ENCODE measurements at places on chromosomes 12 and 14. TPM values are rescaled to one million over a fixed set of nuclear protein-coding genes. Genes with fewer than 3 reads are reported as not detected.

GRCh38 chr12:108840605-108841332, 16.6 kb downstream of the SSH1 start:
- H3K4me1 ChIP-seq: peaks cover 33% of the 10 kb centered on the region
- H3K36me3 ChIP-seq: no peaks in the 10 kb centered on the region
- no peak for DNase-seq
- H3K27me3 ChIP-seq: no peaks in the 10 kb centered on the region
- H3K4me3 ChIP-seq: no peak overlapping the region
- peak overlapping the region; percentile 84 for H3K27ac ChIP-seq

DNA sequence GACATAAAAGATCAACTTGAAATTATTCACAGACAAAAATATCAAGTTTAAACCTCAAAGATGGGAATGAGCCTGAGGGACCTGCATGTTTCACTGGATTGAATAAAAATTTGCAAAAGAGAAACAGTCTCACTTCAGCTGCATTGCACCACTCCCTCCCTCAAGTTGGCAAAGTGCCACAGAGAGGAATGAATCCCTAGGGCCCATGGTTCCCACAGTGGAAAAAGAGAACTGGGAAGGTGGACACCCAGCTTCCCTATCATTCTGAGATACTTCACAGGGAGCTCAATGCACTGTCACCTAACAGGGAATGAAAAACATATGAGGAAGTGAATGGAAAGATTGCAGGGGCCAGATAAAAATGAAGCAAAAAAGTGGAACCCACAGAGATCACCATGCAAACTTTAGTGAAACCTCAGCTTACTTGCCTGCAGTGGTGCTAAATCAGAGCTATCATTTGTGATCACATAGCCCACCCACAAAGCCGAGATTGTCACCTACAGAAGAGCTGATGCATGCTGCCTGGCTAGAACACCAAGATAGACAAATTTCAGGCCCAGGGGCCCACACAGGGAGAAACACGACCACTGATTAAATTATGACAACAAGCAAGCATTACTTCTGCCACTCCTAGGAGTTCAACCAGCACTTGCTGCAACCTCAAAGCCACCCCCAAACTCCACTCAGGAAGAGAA, 911.3 kb downstream of the LRFN5 start:
- no peak for DNase-seq
- no peak overlapping the region for H3K27ac ChIP-seq
- H3K4me3 ChIP-seq: no peak overlapping the region
- no peaks in the 10 kb centered on the region for H3K4me1 ChIP-seq
- no peaks in the 10 kb centered on the region for H3K27me3 ChIP-seq

The PMCH gene
- not detected for polyA plus RNA-seq

DNA sequence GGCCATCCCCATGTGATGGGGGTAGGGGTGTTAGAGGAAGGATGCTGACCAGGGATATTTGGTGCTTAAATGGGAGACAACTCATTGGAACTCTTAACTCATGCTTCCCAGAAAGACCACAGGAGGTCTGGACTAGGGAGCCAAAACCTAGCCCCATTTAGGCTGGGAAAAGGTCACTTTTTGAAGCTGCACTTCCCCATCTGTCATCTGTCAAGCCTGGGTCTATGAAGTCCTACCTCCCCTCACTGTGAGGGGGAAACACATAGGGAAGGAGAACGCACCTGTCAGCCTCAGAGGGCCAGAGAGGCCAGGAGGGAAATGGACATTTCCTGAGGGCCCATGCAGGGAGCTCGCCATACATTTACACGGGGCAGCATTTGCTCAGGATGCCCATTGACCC, 321.0 kb downstream of the BCL11B start:
- no peak for DNase-seq
- H3K27ac ChIP-seq: no peak overlapping the region
- H3K27me3 ChIP-seq: no peaks in the 10 kb centered on the region
- H3K36me3 ChIP-seq: no peaks in the 10 kb centered on the region
- no peaks in the 10 kb centered on the region for H3K4me1 ChIP-seq

- peak; percentile 39 for DNase-seq
- H3K4me1 ChIP-seq: peaks cover 39% of the 10 kb centered on the region
- H3K27me3 ChIP-seq: no peaks in the 10 kb centered on the region
- H3K36me3 ChIP-seq: no peaks in the 10 kb centered on the region
- peak overlapping the region; percentile 82 for H3K27ac ChIP-seq
- no peak overlapping the region for H3K4me3 ChIP-seq
Measured at GRCh38 chr14:90697132-90697531, 119.1 kb downstream of the TTC7B start.

The CLEC4A gene
- polyA plus RNA-seq: 2.2 TPM

- H3K36me3 ChIP-seq: peaks cover 73% of the 10 kb centered on the region
- no peak overlapping the region for H3K27ac ChIP-seq
- no peak overlapping the region for H3K4me3 ChIP-seq
- no peak for DNase-seq
- no peaks in the 10 kb centered on the region for H3K4me1 ChIP-seq
- H3K27me3 ChIP-seq: no peaks in the 10 kb centered on the region
Measured at GRCh38 chr12:113003636-113004035, 25.3 kb downstream of the OAS2 start.

DNA sequence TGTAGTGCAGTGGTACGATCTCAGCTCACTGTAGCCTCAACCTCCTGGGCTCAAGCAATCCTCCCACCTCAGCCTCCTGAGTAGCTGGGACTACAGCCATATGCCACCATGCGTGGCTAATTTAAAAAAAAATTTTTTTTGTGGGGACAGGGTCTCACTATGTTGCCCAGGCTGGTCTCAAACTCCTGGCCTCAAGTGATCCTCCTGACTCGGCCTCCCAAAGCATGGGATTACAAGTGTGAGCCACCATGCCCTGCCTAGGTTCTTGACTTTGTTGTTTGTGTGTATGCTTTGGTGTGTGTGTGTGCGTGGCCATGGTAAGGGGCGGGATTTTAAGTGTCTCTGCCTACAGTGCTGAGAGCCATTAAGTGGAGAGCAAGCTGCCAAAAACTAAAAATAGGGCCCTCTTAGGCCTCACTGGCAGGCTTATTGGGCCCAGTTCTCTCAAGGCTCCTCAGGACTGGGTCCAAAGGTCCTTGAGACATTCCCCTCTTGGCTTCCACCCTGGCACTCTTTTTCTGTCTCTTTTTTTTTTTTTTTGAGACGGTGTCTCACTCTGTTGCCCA, 5.1 kb downstream of the COX14 start:
- DNase-seq: no peak
- H3K27ac ChIP-seq: no peak overlapping the region
- no peak overlapping the region for H3K4me3 ChIP-seq
- H3K4me1 ChIP-seq: peaks cover 57% of the 10 kb centered on the region
- H3K36me3 ChIP-seq: peaks cover 59% of the 10 kb centered on the region

The NRXN3 gene
- polyA plus RNA-seq: 0.31 TPM

GRCh38 chr12:47190905-47191304, 111.1 kb upstream of the AMIGO2 start:
- H3K27ac ChIP-seq: no peak overlapping the region
- H3K27me3 ChIP-seq: no peaks in the 10 kb centered on the region
- H3K36me3 ChIP-seq: no peaks in the 10 kb centered on the region
- no peak for DNase-seq

The TAS2R46 gene
- not detected for polyA plus RNA-seq

GRCh38 chr14:53368711-53369201, 215.6 kb upstream of the DDHD1 start:
- no peaks in the 10 kb centered on the region for H3K27me3 ChIP-seq
- peak overlapping the region; percentile 30 for H3K27ac ChIP-seq
- H3K4me3 ChIP-seq: no peak overlapping the region

DNA sequence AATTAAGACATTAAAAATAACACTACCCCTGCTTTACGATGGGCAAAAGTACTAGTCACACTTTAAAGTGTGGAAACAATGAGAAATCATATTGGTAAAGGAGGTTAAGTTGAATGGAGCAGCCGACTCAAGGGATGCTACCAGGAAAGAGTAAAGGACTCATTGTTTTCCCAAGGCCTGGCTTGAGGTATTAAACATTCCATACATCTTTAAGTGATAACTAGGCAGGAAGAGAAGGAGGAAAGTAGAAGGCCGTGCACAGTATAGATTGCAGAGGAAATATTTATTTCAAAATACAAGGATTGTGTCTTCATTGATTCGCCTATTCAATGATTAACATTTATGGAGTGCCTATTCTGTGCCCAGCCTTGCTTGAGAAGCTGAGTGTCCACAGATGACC, 20.6 kb upstream of the YARS2 start:
- no peaks in the 10 kb centered on the region for H3K27me3 ChIP-seq
- H3K4me1 ChIP-seq: no peaks in the 10 kb centered on the region
- H3K36me3 ChIP-seq: no peaks in the 10 kb centered on the region
- DNase-seq: no peak
- H3K4me3 ChIP-seq: no peak overlapping the region

- H3K27me3 ChIP-seq: peaks cover 29% of the 10 kb centered on the region
- DNase-seq: peak; percentile 44
- H3K36me3 ChIP-seq: no peaks in the 10 kb centered on the region
- no peak overlapping the region for H3K27ac ChIP-seq
- H3K4me1 ChIP-seq: peaks cover 23% of the 10 kb centered on the region
- peak overlapping the region; percentile 72 for H3K4me3 ChIP-seq
Measured at GRCh38 chr14:30874999-30875787, 834 bp downstream of the COCH start.

- peak overlapping the region; percentile 55 for H3K4me3 ChIP-seq
- DNase-seq: peak; percentile 55
- H3K36me3 ChIP-seq: no peaks in the 10 kb centered on the region
- peaks cover 19% of the 10 kb centered on the region for H3K4me1 ChIP-seq
- peaks cover 20% of the 10 kb centered on the region for H3K27me3 ChIP-seq
Measured at GRCh38 chr12:27968972-27969623, 3.4 kb downstream of the PTHLH start.

GRCh38 chr14:24870949-24871701, 178.8 kb downstream of the STXBP6 start:
- no peak overlapping the region for H3K4me3 ChIP-seq
- no peak for DNase-seq
- no peak overlapping the region for H3K27ac ChIP-seq
- no peaks in the 10 kb centered on the region for H3K27me3 ChIP-seq

The SMCO2 gene
- not detected for polyA plus RNA-seq

DNA sequence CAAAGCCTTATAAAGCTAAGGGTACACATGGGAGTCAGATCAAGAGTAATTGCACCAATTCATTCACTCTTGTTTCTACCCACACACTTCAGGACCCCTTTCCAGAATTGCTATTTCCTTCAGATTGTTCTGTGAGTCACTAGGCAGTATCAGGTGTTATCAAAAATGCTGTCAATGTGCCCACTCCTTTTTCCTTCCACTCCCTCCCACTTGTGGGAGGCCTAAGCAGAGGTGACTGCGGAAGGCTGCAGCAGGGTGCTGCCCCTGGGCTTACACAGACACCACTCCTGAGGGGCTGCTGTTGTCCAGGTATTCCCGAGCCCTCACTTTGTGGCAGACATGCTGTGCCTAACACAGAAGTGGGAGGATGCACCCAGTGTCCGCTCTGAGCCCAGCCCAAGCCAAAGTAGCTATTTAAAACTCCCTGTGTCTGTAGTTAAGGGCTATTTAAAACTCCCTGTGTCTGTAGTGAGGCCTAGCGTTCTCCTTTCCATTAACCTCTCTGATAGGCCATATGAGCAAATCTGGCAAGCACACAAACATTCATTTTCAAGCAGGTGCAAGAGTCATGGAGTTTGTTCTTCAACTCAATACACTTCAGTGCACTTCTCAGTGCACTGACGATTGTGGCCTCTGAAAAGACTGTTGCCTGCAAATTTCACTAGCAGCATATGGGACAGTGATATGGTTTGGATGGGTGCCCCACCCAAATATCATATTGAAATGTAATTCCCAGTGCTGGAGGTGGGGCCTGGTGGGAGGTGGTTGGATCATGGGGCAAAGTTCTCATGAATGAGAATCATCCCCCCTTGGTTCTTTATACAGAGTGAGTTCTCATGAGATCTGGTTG, 117.8 kb downstream of the PHLDA1 start:
- H3K36me3 ChIP-seq: no peaks in the 10 kb centered on the region
- no peak overlapping the region for H3K4me3 ChIP-seq
- H3K4me1 ChIP-seq: peaks cover 11% of the 10 kb centered on the region

- peaks cover 21% of the 10 kb centered on the region for H3K36me3 ChIP-seq
- peak overlapping the region; percentile 84 for H3K27ac ChIP-seq
- peak overlapping the region; percentile 97 for H3K4me3 ChIP-seq
Measured at GRCh38 chr12:48156652-48157017, 680 bp downstream of the ASB8 start.

GRCh38 chr12:52121824-52122539, 42.5 kb downstream of the SMIM41 start:
- H3K4me3 ChIP-seq: no peak overlapping the region
- no peaks in the 10 kb centered on the region for H3K36me3 ChIP-seq
- H3K4me1 ChIP-seq: peaks cover 40% of the 10 kb centered on the region
- no peak overlapping the region for H3K27ac ChIP-seq

The SPATA7 gene
- 5.0 TPM for polyA plus RNA-seq

- H3K4me1 ChIP-seq: no peaks in the 10 kb centered on the region
- H3K4me3 ChIP-seq: peak overlapping the region; percentile 20
- H3K36me3 ChIP-seq: peaks cover 49% of the 10 kb centered on the region
Measured at GRCh38 chr12:88111074-88111652, 30.7 kb downstream of the CEP290 start.

- H3K27ac ChIP-seq: peak within 1 kb of the TSS; percentile 99
- H3K27me3 ChIP-seq: no peaks in the 10 kb centered on the region
- peaks cover 62% of the 10 kb centered on the region for H3K4me1 ChIP-seq
- peaks cover 18% of the 10 kb centered on the region for H3K36me3 ChIP-seq
Measured at GRCh38 chr12:106247674-106248311, at the start of gene CKAP4. Gene CKAP4, minus strand, starts transcription at chr12:106248020. Its CDS starts 169 bp downstream, at chr12:106247851.

The TCL1A gene
- 6.5 TPM for polyA plus RNA-seq

GRCh38 chr12:95532851-95533250, 18.4 kb downstream of the USP44 start:
- no peak overlapping the region for H3K4me3 ChIP-seq
- H3K27ac ChIP-seq: no peak overlapping the region
- DNase-seq: no peak
- H3K27me3 ChIP-seq: no peaks in the 10 kb centered on the region
- H3K36me3 ChIP-seq: no peaks in the 10 kb centered on the region
- no peaks in the 10 kb centered on the region for H3K4me1 ChIP-seq

The PTPRQ gene
- not detected for polyA plus RNA-seq

- no peaks in the 10 kb centered on the region for H3K36me3 ChIP-seq
- peaks cover 1% of the 10 kb centered on the region for H3K4me1 ChIP-seq
- no peaks in the 10 kb centered on the region for H3K27me3 ChIP-seq
- no peak for DNase-seq
Measured at GRCh38 chr12:95583933-95584332, 32.7 kb upstream of the USP44 start.

DNA sequence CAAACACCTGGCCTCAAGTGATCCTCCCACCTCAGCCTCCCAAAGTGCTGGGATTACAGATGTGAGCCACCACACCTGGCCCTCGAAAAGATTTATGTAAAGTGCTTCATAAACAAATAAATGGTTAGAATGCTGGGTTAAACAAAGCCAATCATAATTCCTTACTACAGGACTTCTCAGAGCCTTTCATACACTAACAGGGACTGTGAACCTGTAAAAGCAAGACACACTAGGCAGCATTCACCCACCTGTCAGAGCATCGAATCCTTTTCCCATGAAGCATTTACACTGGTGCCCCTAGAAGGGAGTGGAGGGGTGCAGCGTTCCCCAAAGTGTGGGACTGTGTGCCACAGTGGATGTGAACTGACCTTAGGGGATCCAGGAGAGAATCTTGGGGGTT, 29.5 kb downstream of the TRPV4 start:
- H3K36me3 ChIP-seq: no peaks in the 10 kb centered on the region
- no peaks in the 10 kb centered on the region for H3K27me3 ChIP-seq
- no peak overlapping the region for H3K27ac ChIP-seq
- H3K4me1 ChIP-seq: no peaks in the 10 kb centered on the region
- DNase-seq: no peak

The IAPP gene
- polyA plus RNA-seq: not detected

Measured in stomach (tissue), 19 donors.